ENCODE measurements at places on chromosomes 6 and 20.

DNA sequence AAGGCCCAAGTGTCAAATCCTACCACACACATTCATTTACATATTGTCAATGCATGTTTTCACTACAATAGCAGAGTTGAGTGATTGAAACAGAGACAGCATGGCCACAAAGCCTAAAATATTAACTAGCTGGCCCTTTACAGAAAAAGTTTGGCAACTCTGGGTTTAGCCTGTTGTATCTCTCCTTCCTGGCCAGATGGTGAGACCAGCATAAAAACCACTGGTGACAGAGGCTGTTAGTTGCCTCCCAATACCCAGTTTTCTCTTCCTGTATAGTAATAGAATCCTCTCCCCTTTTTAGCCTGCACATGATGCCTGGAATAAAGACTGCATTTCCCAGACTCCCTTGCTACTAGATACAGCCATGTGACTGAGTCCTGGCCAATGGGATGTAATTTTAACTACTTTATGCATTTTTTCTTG, 100.0 kb upstream of the TAB2 start:
- no peak for DNase-seq

GRCh38 chr6:1747003-1747402, 137.3 kb downstream of the FOXC1 start:
- peak; percentile 83 for DNase-seq

GRCh38 chr6:169559592-169559991, 142.2 kb downstream of the WDR27 start:
- no peak for DNase-seq

DNA sequence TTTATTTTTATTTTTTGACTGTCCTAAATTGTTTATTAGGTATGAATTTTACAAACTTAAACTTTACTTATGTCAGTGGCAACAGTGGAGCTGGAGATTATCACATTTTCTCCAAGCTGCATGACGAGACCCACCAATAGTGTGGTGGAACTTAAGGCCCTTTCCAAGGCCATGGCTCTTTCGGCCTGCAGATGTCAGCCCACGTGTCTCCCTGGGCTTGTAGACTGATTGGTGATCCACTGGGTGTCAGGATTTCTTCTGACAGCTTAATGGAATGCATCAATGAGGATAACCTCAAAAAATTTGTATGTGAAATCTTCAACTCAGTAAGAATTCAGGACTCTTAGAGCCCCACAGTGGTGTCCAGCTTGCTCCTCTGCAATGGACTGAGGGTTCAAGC, 32.3 kb upstream of the OVOL2 start:
- no peak for DNase-seq

- no peak for DNase-seq
Measured at GRCh38 chr6:25482996-25483395, 169.0 kb upstream of the SCGN start.

GRCh38 chr6:116251568-116252384, 2.1 kb downstream of the TSPYL4 start:
- DNase-seq, result no peak

DNA sequence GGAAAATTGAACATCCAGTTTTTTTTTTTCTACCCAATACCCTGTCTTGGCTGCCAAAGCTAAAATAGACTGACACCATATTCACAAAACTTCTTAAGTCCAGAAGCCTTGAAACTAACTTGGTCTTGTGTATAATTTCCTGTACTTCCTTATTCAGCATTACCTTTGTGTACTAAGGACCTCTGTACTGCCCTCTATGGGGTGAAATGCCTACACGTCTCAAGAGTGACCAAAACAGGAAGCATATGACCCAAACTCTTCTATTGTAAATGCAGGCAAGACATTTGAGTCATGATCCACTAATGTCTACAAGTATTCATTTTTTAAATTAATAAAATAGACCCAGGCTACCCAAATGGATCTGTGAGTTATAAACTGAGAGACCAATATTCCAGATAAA, 50.4 kb downstream of the HMGCLL1 start:
- DNase-seq, result peak; percentile 31

- no peak for DNase-seq
Measured at GRCh38 chr6:11208267-11208666, 24.2 kb downstream of the NEDD9 start.

GRCh38 chr20:33866398-33867100, 55.4 kb downstream of the CHMP4B start:
- no peak for DNase-seq

GRCh38 chr6:7165890-7166267, 58.1 kb downstream of the RREB1 start:
- DNase-seq, result no peak

- no peak for DNase-seq
Measured at GRCh38 chr6:127332383-127332961, 10.9 kb downstream of the ECHDC1 start.

DNA sequence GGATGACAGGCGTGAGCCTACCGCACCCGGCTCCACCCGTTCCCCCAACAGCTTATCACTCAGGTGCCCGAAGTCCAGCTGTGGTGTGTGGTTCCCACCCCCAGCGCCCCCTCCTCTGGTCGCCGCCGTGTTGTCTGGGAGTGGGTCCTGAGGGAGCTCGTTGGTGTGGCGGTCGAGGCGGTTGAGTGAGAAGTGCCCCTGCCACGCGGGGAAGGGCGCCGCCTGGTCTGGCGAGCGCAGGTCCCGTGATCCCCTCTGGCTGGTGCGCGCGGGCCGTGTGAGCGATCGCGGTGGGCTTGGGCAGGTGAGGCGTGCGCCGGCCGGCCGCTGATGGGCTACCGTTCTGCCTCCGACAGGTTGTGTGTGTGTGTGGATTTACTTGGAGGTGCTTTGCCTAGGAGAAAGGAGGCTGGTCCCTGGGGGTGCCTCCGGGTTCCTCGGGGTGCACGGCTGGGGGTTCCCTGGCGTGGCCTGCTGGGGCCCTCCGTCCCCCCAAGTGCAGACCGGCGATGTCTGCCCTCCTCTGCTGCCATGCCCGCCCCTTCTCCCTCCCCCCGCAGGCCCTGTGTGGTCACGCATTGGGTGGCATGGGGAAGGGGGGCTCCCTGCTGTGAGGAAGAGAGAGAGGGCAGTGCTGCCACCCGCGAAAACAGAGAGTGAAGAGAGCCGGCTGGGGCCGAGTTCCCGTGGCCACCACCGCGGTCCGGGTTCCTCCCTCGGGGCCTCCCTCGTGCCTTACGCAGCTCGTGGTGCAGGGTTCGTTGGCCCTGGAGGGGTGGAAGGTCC, 336.0 kb upstream of the DEFB115 start:
- no peak for DNase-seq

- no peak for DNase-seq
Measured at GRCh38 chr6:111027219-111027618, 45.4 kb downstream of the RPF2 start.

DNA sequence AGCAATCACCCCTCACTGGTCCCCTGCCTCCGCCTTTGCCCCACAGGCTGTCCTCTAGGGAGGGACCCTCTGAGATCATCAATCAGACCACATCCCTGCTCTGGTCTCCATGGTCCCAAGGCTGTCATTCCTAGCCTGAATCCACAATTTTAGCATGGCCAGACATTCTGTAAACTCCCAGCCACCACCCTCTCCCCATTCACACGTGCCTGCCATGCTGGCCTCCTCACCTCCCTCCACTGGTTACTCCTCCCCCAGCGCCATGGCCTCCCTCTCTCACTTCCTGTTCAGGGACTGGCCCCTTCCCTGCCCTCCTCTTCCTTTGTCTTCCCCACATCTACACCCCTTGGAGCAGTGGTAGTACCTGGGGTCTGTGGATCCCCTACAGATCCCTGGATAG, 150.7 kb upstream of the MLN start:
- no peak for DNase-seq

GRCh38 chr6:166262743-166263515, 45.3 kb downstream of the PRR18 start:
- no peak for DNase-seq

DNA sequence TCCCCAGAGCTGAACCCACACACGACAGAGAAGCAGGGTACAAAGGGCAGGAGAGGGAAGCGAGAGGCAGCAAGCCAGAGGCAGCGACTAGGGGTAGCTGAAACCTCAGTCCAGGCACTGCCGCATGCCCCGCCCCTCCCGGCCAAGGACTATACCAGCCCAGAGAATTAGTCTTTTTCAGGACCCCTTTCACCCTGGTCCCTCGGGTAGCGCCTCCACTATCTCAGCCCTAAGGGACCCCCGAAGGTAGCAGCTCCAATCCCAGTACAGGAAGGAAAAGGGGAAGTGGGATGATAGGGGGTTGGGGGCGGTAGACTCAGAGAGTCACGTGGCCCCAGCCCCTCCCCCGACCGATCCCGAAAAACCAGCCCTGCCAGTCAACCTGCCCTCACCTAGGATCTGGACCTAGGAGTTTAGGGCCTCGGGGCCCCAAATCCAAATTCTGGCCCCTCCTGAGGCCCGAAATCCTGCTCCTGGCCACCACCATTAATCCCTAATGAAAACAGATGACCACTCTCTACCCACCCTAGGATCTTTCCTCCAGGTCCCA, 1.3 kb downstream of the RGL2 start:
- no peak for DNase-seq

DNA sequence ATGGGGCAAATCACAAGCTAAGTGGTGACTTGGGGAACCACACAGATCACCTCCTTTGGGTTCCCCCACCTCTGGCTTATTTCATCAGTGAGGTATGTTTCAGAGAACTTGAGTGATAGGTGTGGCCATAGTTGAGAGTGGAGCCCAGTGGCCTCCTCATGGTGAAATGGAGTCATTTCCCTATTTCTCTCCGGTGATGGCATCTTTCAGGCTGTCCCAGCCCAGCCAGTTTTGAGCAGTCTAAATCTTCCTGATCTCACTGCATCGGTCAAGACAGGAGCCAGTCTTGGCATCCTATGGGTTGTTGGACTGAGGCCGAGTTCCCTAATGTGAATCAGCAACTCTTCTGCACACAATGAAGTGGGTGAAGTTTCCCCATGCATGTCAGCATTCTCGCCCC, 132.4 kb downstream of the EYA2 start:
- no peak for DNase-seq

DNA sequence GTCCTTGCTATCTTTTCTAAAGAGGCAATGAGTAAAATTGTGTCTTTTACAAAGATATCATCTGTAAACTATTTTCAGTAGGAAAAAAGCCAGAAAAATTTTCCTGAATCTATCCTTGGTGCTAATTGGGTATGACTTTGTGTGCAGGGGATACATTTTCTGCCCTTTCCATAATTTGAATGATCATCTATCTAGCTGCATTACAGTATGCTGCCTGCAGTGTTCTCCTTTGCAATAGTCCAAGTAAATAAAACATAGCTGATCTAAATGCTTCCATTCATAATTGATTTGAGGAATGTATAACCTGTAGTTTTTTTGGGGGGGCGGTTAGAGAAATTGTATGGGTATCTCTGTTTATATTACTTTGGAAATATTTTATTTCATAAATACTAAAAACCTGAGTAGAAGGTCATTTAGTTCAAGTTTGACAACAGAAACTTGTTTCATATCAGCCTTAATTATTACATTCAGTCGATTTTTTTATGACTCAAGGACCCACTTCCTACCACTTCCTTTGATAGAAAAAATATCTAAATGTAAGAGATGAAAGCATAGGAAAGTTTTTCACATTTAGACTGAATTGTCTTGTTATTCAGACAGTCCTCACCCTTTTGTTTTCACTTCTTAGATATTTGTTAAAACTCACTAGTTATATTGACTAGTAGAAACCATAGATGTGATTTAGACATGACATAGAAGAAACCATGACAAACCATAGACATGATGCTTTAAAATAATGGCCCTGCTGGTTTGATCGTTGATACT, 75.3 kb downstream of the AIG1 start:
- DNase-seq, result no peak

GRCh38 chr6:62645274-62645673, 359.2 kb upstream of the KHDRBS2 start:
- DNase-seq, result no peak

GRCh38 chr20:21808863-21809664, 103.6 kb downstream of the PAX1 start:
- DNase-seq, result no peak

- DNase-seq, result peak; percentile 28
Measured at GRCh38 chr6:79630883-79631692, at the start of gene SH3BGRL2. TSS of gene SH3BGRL2 (plus strand) at chr6:79631329. CDS start at chr6:79631462, 133 bp downstream.

- no peak for DNase-seq
Measured at GRCh38 chr20:53805895-53806384, 212.3 kb upstream of the ZNF217 start.

GRCh38 chr20:35030136-35030535, 62.5 kb downstream of the TRPC4AP start:
- no peak for DNase-seq

GRCh38 chr6:169779896-169780295, 28.5 kb downstream of the ERMARD start:
- no peak for DNase-seq

GRCh38 chr6:156102129-156102528, 646.5 kb upstream of the NOX3 start:
- DNase-seq, result no peak

DNA sequence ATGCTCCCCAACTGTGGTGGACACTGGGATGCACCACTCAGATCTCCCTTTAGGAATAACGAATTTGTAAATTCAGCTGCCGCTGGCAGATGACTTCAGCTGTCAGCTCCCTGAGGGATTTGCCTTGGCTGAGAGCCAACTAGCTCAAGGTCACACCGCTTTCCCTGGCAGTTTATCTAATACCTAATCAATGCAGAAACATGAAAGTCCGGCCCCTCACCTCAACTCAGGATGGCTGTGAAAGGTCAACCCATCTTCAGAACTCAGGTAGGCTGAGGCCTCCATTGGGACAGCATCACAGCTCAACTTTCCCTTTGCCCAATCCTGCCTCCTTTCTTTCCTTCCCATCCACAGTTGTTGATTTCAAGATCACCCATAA, 22.8 kb upstream of the SCGN start:
- DNase-seq, result no peak

DNA sequence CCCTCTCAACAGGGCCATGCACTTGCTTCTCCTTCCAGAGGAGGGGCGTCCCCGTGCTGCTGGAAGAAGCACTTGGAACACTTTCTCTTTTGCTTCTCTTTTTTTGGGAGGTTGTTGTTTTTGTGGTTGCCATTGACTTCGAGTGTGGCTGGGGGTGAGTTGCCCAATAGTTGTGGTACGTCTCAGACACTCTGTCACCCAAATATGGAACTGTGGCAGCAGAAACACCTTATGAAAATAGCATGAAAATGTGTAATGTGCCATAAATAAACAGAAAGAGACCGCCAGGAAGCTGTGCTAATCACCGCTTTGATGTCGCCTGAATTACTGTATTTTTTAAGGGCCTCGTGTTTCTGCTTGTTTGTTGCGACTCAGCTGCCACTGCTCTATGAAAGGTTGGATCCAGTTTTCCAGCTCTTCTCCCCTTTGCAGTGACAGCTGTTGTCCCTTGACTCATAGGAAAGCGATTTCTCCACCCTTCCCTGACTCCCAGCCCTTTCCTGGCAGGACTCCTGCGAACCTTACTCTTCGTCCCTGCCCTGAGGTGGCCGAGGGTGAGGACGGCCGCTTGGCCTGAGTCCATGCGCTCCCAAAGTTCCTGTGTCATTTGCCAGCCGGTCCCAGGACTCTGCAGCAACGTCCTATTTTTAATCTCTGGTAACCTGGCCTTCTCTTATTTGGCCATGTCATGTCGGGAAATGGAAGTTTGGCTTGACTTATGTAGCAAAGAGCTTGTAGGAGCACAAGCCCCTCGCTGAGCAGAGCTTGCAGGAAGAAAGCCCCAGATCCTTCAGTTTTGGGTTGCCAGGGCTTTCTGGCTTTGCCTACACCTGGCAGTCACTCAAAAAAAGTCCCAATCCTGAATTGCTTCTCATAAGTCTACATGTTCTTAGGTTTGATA, 694.6 kb downstream of the QKI start:
- DNase-seq, result no peak

- DNase-seq, result no peak
Measured at GRCh38 chr6:52283111-52283510, 1.4 kb downstream of the MCM3 start.
